ENCODE measurements at places on chromosomes 4 and X.
A peak's percentile ranks its signal among the peaks of the same experiment; 100 is the strongest.

DNA sequence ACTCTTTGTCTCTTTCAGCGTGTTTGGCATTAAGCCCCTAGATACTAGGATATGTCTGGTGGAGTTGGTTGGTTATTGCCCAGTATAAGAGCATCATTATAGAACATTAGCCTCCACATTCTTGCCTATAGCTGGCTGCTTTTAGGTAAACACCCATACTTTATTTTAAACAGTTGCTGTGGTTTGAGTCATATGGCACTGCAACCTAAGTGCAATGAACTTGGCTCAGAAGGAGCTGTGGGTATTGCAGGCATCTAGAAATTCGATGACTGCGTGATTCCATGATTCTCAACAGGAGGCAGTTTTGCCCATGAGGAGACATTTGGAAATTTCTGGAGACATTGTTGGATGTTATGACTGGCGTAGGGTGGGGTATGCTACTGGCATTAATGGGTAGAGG, 49.5 kb downstream of the DCLK2 start:
- DNase-seq = no peak

DNA sequence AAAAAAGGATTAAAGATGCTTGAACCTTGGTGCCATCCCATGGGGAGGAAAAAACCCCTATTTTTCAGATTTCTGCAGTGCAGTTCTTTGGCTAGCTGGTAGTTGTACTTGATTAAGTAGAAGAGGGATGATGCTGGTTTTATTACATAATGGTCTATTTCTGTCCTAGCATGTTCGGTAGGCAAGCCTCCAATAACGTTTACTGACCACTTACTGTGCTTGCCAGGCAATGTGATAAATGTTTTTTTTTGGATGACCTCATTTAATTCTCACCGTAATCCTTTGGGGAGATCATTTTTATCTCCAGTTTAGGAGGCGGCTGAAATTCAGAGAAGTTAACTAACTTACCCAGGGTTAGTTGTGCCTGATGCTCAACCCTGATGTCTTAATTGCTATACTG, 92.1 kb upstream of the RPA4 start:
- no peak for DNase-seq

- no peak for DNase-seq
These were observed 111.7 kb downstream of the AMER1 start for GRCh38 chrX:64093761-64094160.

- DNase-seq = no peak
These were observed 22.5 kb upstream of the MSANTD1 start for GRCh38 chr4:3226467-3226866.

DNA sequence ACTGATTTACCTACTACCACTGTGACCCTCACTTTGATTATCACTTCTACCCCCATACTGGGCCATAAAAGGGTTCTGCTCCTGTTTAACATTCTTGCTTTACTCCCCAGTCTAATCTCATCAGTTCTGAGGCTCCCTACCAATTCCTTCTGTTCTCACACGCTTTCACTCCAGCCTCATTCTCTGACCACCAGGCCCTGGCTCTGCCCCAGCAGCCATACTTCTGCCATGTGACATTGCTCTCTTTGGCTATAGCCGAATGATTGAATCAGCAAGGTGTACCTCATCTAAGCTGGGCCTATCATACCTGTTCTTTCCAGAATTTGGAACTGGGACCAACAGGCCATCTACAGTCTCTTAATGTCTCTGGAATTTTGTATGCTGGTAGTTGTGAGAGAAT, 14.4 kb upstream of the ELF2 start:
- no peak for DNase-seq

DNA sequence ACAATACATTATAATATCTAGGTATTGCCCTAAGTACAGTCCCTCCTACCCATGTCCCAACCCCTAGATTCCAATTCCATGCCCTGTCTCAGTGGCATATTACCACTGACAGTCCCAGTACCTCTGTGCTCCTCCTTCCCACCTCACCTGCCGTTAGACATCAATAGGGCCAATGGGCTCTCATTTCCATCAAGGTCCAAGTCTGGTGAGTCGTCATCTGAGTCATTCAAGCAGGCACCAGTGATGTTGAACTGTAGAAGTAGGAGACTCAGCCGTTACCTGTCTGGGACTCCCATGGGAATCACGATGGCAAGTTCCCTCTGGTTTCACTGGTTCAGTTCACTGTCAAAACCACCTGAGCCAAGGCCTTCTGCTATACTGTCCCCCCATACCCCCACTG, 51.7 kb downstream of the PHF8 start:
- no peak for DNase-seq

- no peak for DNase-seq
These were observed 107.9 kb upstream of the ELOVL6 start for GRCh38 chr4:110306303-110306702.

- no peak for DNase-seq
These were observed 760 bp downstream of the TRMT2B start for GRCh38 chrX:101051153-101051548.

DNA sequence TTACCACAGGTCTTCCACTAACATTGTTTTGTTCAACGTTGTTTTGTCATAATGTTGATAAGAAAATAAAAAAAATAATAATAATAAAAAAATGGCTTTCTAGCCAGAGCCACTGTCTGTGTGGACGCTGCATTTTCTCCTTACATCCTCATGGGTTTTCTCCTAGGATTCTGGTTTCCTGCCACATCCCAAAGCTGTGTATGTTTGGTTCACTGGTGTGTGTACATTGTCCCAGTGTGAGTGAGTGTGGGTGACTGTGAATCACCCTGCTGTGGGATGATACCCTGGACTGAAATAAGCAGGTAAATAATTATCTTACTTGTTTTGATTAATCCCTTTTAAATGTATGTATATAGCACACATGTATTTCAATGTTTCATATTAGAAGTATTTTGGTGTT, 2154.4 kb upstream of the AGA start:
- no peak for DNase-seq

DNA sequence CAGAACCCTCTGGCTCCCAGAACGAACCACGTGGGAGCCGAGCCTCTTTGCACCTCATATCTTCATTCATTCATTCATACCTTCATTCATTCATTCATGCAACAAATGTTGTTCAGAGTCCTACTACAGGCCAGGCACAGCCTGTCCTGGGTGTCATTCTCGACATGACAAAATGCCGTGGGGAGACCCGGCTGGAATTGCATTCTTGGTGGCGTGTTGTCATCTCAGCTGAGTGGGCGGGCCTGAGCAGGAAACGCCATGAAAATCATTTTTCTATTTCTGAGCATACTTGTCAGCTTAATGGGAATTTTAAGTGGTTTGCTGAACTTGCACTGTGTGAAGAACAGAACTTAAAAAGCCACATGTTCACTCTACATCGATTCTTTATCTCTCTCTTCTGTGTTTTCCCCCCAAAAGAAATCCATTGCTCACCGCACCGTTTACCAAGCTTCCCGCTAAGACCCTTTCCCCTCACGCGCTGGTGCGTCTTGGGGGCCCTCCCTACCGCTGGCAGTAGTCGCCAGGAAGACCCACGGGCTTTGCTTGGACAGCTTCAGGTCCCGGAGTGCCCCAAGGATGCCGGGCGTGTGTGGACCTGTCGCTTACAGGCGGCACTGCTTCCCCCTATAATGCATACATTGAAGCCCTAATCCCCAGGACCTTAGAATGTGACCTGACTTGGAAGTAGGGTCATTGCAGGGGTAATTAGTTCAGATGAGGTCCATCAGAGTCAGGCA, 41.6 kb upstream of the HMX1 start:
- DNase-seq = no peak

GRCh38 chr4:151743128-151743854, 17.5 kb downstream of the GATB start:
- no peak for DNase-seq

DNA sequence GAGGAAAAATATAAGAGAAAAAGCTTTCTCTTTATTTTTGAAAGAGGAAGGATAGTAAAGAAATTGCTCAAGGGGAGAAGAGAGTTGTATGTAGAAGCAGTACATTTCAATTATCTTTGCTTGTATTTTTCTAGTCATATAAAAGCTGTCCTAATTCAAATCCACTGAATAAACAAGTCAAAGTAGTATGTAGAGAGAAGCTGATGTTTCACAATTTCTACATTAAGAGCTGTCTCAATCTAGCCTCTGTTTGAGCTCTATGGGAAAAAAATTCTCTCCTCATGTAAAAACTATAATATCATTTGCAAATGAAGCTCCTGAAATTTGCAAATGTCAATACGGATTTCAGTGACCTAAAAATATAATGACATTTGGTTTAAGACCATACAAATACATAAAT, 52.6 kb downstream of the CHM start:
- no peak for DNase-seq

DNA sequence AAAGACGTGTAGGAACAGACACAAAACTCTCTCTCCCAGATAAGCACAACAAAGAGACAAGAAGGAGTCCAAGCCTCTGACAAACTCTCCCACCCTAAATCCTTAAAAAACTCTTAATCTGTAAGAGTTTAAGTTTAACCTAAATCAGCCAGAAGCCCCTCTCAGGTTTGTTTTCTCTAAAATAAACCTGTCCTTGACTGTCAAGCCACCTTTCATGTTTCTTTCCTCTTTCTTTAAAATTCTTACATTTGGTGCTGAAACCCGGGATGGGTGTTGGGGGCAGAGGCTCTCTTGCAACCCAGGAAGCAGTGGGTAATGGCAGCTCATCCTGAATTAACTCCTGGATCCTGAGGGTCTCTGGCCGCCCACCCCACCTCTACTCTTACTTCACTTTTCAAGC, 107.8 kb upstream of the TENT5D start:
- DNase-seq = no peak

- no peak for DNase-seq
These were observed 103.2 kb downstream of the NFKB1 start for GRCh38 chr4:102604222-102604940.

GRCh38 chrX:10187421-10187820, 30.6 kb downstream of the CLCN4 start:
- no peak for DNase-seq

DNA sequence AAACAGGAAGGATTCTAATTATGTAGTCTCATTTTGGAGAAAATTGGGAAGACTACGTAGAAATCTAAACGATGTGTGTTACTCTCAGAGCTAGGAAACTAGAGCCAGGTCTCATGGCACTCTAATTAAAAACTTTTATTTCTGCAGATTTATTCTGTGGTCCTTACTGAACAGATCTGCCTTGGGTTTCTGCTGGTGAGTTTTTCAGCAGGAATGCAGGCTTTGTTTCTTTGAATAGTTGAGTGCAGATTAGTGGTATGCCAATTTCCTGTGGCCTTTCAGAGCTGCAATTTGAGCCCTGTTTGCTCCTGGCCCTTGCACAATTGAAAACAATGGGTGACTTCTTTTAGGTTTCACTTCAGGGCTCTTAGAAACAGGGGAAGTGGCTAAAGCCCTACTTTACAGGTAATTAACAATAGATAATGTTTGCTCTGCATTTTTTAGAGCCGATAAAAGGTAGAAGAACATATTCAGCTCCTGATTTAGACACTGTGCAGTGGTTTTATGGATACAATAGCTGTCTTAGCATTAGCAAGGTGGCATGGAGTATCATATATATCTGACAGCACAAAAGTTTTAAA, 21.8 kb downstream of the SPRY1 start:
- DNase-seq = no peak

GRCh38 chr4:83247415-83248357, 36.9 kb downstream of the COQ2 start:
- DNase-seq = no peak

DNA sequence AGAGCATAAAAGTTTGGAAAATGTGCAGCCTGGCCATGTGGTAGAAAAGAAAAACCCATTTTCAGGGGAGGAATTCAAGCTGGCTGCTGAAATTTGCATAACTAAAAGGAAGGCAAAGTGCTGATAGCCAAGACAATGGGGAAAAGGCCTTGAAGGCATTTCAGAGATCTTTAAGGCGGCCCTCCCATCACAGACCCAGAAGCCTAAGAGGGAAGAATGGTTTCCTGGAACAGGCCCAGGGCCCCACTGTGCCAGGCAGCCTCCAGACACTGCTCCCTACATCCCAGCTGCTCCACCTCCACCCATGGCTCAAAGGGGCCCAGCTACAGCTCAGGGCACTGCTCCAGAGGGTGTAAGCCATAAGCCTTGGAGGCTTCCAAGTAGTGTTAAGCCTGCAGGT, 158.0 kb upstream of the PRDX4 start:
- DNase-seq = no peak

DNA sequence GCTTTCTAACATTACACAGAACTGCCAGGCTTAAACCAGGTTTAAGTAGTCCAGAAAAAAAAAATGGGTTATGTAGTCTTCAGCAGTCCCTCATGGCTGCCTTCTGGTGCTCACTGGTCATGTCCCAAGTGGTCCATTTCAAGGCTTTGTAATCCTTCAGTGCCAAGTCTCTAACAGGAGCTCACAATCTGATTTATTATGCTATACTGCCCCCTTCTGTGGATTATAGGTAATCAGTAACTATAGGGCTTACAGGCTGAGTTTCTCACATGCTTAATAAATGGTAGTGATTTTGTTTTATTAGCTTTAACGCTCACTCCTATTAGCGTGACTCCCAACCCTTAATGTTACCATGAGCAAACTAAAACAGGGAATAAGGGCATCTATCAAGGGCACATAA, 92.5 kb upstream of the EDA2R start:
- no peak for DNase-seq

- peak; percentile 5 for DNase-seq
These were observed 129.7 kb downstream of the PLS3 start for GRCh38 chrX:115690511-115691216.

- no peak for DNase-seq
These were observed 7.4 kb upstream of the HS3ST1 start for GRCh38 chr4:11436084-11436483.

GRCh38 chrX:112688242-112688641, 8.5 kb upstream of the LHFPL1 start:
- DNase-seq = no peak

- DNase-seq = no peak
These were observed 10.0 kb upstream of the OPHN1 start for GRCh38 chrX:68443155-68443868.

GRCh38 chr4:4259484-4260100, 11.6 kb upstream of the TMEM128 start:
- DNase-seq = no peak

DNA sequence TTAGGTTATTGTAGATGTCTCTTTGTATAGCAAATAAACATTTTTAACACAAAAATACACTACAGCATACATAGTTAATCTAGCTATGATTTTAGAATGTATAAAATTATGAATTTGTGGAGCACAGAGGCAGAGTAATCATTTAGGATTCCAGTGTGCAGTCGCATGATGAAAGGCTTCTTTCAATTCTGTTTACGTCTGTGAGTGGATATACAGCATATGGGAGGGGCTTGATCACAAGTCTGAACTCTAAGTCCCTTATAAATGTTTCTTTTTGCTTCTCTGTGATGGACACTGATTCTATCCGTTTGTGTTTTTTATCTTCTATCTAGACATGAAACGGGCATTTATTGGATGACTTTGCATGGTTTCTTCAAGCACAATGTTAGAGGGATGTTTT, 1239.6 kb upstream of the AGA start:
- DNase-seq = no peak

DNA sequence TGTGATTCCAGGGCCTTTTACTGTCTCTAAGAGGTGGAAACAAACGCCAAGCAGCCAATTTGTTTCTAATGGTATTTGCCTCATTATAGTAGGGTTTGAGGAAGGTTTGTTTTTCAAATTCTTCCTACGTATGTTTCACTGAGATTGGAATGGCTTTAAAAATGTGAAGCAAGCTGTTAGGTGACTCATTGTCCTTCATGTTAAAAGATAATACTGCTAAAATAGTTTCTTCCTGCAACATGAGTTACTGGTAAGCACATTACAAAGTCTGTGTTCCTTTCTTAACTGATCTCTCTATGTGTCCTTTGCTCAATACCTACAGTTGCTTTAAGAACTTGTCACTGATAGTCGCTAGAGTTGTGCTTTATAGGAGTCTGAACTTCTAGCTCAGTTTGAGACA, 1183.9 kb downstream of the RPA4 start:
- no peak for DNase-seq

- no peak for DNase-seq
These were observed 9.8 kb downstream of the SPP1 start for GRCh38 chr4:87985097-87985886.

Measured in stimulated activated CD8-positive, alpha-beta memory T cell treated with anti-CD3 and anti-CD28 coated beads, Interleukin-4, amount 100 ng/mL, for 24 hours (primary cell).